HuH-7 (cell line): ENCODE measurements at places on chromosomes 6 and 20.

DNA sequence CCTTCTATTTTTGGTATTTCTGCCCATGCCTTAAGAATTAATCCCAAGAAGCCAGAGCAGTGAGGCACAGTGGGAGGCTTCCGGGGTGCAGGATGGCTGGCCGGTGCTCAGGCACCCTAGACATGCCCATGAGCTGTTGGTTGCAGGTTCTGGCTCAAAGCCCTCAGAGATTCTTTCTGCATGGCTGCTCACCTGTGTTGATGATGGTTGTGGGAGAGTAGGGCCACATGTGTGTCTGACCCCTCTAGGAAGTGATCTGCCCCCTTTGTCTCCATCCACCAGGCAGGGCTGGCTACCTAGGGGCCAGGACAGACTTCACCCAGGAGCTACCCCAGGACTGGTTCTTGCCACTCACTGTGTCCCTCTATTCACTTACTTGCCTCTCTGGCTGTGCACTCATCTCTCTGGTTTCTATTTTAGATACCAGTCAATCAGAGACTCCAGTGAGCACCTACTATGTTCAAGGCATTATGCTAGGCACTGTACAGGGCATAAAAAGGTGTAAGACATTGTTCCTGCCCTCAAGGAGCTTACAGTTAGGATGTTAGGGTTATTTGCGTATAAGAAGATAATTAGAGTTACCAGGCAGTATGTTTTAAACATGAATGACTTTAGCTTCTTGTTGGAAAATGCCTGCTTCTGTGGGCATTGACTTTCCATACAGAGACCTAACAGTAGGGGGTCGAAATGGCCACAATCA lies 16.8 kb downstream of the CD83 start:
- DNase-seq = no peak

- no peak for DNase-seq
Measured at GRCh38 chr20:59647271-59647670, 42.9 kb downstream of the PHACTR3 start.

GRCh38 chr6:116571683-116572000 lies 338 bp downstream of the RWDD1 start:
- no peak for DNase-seq

- no peak for DNase-seq
Measured at GRCh38 chr20:37453288-37453687, 67.8 kb upstream of the NNAT start.
